ENCODE measurements at places on chromosomes 13 and 19. TPM values are rescaled to one million over a fixed set of nuclear protein-coding genes. Genes with fewer than 3 reads are reported as not detected.

The PPM1N gene
- total RNA-seq = 1.5 TPM

The SPACA6 gene
- total RNA-seq = 3.5 TPM

The MAST1 gene
- total RNA-seq = 0.73 TPM

The CDC42EP5 gene
- not detected for total RNA-seq

The SLITRK5 gene
- not detected for total RNA-seq

The PCDH9 gene
- total RNA-seq = 0.09 TPM

The CCNA1 gene
- total RNA-seq = 14.1 TPM

The C13orf42 gene
- total RNA-seq = not detected

The ADPRHL1 gene
- total RNA-seq = 0.98 TPM

The COL5A3 gene
- total RNA-seq = not detected

The CBARP gene
- total RNA-seq = 0.32 TPM

The CERS4 gene
- 22.2 TPM for total RNA-seq

The ZNF607 gene
- 2.3 TPM for total RNA-seq

The CFAP97D2 gene
- total RNA-seq = 0.18 TPM

The KLHL1 gene
- total RNA-seq = not detected

The NLRP7 gene
- total RNA-seq = not detected

The TDRD12 gene
- total RNA-seq = 0.07 TPM

The MBD3L1 gene
- total RNA-seq = not detected

The DOCK6 gene
- total RNA-seq = 0.16 TPM

The RGCC gene
- 38.0 TPM for total RNA-seq

The TBXA2R gene
- total RNA-seq = 0.52 TPM

The CILP2 gene
- total RNA-seq = 0.07 TPM

The C5AR2 gene
- 0.86 TPM for total RNA-seq

The TNNT1 gene
- 0.48 TPM for total RNA-seq

The PSG3 gene
- not detected for total RNA-seq

The FCHO1 gene
- 85.4 TPM for total RNA-seq

The ZIK1 gene
- total RNA-seq = 4.4 TPM

The CGB7 gene
- not detected for total RNA-seq

The TMPRSS9 gene
- not detected for total RNA-seq

The CLC gene
- total RNA-seq = 1.9 TPM

The WTIP gene
- total RNA-seq = 0.64 TPM

The FAM83E gene
- total RNA-seq = 3.8 TPM

The GRIN2D gene
- total RNA-seq = 0.09 TPM

The SH2D3A gene
- total RNA-seq = 20.8 TPM

The ERICH6B gene
- total RNA-seq = not detected

The SCEL gene
- total RNA-seq = not detected

The ZNF491 gene
- 1.1 TPM for total RNA-seq

The MAB21L1 gene
- total RNA-seq = not detected
